ENCODE measurements at places on chromosomes 1 and 21.
A peak's percentile ranks its signal among the peaks of the same experiment; 100 is the strongest.

DNA sequence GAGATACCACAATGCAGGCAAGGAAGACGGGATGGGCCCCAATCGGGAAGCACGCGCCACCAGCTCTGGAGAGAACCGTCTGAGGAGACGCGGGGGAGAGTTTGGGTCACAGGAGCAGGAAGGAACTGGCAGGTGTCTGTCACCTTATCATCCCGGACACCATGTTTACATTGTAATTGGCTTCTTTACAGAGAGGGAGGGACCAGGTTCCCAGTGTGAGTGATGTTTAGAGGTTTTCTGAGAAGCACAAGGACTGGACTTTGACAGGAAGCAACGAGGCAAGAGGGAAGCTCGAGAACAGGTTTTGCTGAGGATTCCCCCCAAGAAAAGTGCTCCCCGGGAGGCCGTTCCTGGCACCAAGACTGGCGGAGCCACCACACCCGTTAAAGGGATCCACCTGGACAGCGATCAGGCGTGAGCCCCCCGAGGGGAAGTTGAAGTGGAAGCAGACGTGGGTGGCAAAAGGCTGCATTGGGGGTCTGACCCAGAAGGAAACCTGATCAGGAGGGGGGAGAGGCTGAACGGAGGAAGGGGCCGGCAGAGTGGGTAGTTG lies 957 bp downstream of the EPS15 start:
- DNase-seq = no peak

- no peak for DNase-seq
Observed at GRCh38 chr21:14492931-14493330, 53.2 kb downstream of the SAMSN1 start.

DNA sequence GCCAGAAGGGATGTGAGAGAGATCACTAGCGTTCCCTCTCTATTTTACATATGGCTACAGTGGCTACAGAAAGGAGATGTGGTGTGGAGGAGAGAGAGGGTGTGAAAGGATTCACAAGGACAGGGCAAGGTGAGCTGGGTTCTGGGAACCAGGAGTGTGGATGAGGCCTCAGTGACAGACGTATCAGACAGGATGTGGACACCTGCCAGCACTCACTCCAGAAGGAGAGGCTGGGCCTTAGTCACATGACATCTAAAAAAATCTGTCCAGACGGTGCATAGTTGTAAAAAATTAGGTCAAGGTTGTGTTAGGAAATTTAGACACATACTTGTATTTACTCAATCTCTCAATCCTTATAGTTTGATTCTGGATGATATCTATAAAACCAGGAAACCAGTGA lies 10.6 kb downstream of the TRIM67 start:
- DNase-seq = no peak

- DNase-seq = no peak
Observed at GRCh38 chr1:19606817-19607642, 37.1 kb upstream of the NBL1 start.

GRCh38 chr21:44337941-44338895 lies 972 bp downstream of the CFAP410 start:
- peak; percentile 19 for DNase-seq

DNA sequence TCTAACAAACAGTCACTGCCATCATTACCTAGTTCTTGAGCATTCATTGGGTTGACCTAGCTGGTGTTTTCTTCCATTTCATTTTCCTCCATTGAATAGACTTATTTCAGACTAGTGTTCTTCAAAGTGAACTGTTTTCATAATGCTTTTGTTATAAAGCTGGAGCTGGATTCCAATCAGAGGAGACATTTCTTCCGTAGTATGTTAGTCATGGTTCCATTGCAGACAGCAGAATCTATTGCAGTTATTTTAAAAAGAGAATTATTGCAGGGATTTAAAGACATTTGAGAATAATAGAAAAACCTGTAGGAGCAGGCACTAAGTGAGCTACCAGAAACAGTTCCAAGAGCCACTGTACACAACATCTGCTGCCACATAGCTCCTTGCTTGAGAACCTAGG lies 50.0 kb downstream of the HHAT start:
- no peak for DNase-seq

DNA sequence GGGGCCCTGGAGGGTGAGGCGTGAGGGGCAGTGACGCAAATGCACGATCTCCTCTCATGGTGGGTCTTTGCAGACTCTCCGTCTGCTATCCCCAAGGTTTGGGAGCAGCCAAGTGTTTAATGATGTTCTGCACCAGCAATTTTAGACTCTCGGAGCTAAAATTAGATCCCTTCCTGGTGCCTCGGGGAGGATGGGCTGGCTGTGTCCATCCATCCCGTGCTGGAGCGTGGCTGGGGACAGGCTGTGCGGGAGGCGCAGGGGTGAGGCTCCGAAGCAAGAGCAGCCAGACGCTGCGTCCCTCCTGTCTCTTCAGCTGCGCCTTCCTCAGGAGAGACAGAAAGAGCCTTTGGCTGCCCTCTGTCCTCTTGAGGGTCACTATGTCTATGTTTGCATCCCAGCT lies 387.6 kb downstream of the CAMTA1 start:
- no peak for DNase-seq

DNA sequence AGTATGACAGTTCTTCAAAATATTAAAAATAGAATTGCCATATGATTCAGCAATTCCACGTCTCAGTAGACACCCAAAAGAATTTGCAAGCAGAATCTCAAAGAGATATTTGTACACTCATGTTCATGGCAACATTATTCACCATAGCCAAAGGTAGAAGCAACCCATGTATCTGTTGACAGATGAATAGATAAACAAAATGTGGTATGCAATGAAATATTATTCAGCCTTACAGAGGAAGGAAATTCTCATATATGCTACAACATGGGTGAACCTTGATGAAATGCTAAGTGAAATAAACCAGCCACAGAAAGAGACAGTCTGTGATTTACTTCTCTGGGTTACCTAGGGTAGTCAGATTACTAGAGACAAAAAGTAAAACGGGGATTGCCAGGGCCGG lies 47.0 kb downstream of the NAV1 start:
- no peak for DNase-seq

GRCh38 chr1:165403835-165404482 lies 41.0 kb downstream of the RXRG start:
- no peak for DNase-seq

DNA sequence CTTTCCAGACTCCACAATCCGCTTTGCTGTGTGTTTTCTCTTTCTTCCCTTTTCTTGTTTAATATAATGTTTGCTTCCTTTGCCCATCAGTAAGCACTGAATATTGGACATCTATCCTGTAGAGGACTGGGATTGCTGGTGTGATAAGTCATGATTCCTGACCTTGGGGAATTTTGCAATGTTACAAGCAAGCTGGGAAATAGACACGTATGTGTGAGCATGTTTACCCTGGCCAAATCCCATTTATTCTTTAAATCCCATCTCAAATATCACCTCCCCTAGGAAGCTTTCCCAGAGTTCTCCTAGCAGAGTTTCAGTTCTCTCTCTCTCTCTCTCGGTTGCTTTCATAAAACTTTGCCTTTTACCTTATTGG lies 155.3 kb downstream of the ROR1 start:
- no peak for DNase-seq

DNA sequence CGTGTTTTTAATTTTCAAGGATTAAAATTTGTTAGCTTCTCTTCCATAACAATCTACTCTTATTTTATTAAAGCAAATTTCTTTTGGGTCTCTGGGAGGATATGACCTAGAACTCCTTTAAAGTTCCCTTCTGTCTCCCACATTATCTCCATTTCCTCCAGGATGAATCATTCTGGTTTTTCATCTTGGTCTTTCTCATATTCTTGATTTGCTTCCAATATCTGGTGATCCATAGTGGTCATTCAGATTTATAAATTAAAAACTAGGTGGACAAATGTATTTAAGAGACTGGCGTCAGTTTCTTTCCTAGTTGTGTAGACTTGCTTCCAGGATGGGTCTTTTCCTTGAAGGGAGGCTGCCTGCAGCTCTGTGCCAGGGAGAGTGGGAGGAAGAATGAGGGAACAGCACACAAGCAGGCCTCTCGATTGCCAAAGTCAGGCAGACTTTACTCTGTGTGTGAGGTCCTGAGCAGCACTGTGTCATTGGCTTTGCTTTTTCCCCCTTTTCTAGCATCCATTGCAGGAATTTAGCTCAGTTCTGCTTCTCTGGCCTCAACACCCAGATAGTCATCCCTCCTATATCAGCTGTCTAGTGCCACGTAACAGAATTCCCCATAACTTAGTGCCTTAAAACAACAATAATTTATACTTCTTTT lies 48.1 kb upstream of the FOXO6 start:
- DNase-seq = no peak

- DNase-seq = no peak
Observed at GRCh38 chr1:215631040-215631439, 63.9 kb downstream of the KCTD3 start.

DNA sequence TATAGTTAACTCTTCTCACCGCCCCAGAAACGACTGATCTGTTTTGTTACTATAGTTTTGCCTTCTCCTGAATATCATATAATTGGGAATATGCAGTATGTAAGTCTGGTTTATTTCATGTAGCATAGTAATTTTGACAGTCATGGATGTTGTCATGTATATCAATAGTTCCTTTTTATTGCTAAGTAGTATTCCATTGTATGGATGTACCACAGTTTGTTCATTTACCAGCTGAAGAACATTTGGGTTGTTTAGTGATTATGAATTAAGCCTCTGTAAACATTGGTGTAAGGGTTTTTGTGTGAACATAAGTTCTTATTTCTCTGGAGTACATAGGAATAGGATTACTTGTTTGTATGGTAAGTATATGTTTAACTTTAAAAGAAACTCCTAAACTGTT lies 55.5 kb downstream of the ACTL8 start:
- no peak for DNase-seq

DNA sequence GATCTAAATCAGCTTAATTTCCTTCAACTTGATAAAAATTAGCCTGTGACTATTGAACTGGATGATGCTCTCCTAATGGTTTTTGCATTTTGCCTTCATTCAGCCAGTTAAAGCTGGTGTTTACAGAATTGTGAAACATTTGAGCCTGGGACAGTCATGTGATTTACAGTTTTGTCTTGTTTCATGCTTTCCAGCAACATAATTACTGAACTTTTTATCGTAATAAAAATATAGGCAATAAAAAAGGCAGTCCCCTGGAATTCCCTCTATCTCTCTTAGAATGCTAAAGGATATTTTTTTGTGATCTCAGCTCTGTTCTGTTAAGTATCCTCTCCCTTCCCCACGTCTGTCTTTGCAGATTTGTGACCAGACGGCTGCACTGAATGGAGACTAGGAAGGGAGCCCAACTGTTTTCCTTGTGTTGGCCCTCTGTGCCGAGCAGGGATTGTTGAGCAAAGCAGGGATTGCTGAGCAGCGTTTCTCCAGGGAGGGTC lies 70.3 kb upstream of the RGL1 start:
- no peak for DNase-seq

- peak; percentile 86 for DNase-seq
Observed at GRCh38 chr1:100622037-100622436, 84.1 kb downstream of the GPR88 start.

DNA sequence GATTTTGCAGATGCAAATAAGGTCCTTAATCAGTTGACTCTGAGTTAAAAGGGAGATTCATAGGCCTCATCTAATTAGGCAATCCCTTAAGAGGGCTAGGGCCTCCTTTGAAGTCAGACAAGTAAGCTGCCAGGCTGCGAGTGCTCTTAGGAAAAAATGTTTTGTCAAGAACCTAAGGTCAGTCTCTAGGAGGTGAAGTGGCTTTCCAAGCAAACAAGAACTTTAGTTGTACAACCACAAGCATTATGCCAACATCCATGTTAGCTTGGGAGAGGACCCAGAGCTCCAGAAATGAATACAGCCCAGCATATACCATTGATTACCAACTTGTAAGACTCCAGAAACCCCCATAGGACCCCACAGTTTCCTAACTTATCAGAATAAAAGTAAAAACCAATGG lies 1366.2 kb downstream of the PLA2G4A start:
- DNase-seq = no peak

DNA sequence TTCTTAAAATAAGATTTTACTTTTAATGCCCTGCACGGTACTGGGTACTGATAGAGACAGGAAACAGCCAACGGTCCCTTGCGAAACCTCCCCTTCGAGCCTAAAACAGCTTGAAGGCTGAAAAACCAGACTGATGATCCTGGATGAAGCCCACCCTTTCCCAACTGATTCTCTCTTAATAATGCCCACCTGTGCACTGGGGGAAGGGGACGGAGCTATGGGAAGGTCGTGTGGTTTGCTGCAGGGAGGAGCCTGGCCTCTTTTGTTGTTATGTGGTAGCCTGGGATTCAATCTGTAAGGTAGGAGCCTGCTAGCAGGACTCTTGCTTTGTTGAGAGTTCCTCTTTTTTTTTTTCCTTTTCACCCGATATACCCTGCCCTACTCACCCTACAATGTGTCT lies 25.6 kb downstream of the SAMSN1 start:
- DNase-seq = no peak

- no peak for DNase-seq
Observed at GRCh38 chr1:162557536-162557935, 4.0 kb upstream of the UAP1 start.

GRCh38 chr1:5567839-5568238 lies 424.4 kb downstream of the NPHP4 start:
- DNase-seq = no peak

DNA sequence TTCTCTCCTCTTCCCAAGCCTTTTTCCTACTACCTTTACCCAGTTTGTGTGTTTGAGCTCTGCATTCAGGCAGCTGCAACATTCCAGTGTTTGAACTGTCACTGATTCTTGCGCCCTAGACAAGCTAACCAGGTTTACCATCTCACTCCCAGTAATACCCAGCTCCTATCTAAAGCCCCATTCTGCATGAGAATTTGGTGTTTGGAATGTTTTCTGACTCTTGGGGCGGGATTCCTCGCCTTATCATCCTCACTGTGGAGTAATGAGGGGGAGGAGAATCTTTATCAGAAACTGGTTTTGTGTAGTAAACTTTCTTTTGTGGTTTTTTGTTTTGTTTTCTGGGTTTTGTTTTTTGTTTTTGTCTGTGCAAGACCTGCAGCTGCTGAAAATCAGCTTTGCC lies 36.5 kb downstream of the NCF2 start:
- no peak for DNase-seq

- no peak for DNase-seq
Observed at GRCh38 chr1:202788800-202789199, 19.4 kb downstream of the KDM5B start.

DNA sequence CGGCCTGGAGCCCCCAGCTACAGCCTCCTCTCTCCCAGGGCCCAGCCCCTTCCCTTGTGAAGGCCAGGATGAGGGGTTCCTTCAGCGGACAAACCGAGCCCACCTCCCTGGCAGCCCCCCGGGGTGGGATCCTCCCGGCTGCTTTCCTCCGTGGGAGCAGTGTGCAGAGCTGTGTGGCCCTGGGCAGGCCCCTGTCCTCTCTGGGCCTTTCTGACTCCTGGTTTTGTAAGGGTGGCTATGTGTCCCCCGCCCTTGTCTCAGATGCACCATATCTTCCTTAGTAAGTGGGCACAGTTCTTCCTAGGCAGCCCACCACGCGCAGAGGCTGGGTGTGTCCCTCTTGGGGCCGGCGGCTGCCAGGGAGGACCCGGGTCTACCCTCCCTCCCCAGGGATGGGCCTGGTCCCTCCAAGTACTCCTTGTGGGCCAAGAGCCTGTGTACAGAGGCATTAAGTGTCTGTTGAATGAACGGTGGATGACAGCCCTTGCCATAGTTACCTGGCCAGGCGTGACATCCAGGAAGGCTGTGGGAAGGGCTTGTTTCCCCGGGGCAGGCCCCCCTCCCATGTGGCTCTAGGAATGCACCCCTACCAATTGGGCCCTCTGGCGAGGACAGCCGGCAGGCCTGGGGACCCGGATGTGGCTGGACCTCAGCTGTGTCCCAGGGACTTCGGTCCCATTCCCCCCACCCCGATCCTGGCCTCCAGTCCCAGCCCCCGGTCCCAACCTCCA lies 3.8 kb downstream of the SMIM1 start:
- no peak for DNase-seq

- no peak for DNase-seq
Observed at GRCh38 chr1:49364676-49365075, 588.0 kb upstream of the BEND5 start.

GRCh38 chr1:12150456-12151200 lies 16.2 kb upstream of the TNFRSF1B start:
- DNase-seq = no peak

All from HFF-Myc (cell line).